GOT3 (cell line): ENCODE measurements at places on chromosomes 5 and 9.
A peak's percentile ranks its signal among the peaks of the same experiment; 100 is the strongest.

DNA sequence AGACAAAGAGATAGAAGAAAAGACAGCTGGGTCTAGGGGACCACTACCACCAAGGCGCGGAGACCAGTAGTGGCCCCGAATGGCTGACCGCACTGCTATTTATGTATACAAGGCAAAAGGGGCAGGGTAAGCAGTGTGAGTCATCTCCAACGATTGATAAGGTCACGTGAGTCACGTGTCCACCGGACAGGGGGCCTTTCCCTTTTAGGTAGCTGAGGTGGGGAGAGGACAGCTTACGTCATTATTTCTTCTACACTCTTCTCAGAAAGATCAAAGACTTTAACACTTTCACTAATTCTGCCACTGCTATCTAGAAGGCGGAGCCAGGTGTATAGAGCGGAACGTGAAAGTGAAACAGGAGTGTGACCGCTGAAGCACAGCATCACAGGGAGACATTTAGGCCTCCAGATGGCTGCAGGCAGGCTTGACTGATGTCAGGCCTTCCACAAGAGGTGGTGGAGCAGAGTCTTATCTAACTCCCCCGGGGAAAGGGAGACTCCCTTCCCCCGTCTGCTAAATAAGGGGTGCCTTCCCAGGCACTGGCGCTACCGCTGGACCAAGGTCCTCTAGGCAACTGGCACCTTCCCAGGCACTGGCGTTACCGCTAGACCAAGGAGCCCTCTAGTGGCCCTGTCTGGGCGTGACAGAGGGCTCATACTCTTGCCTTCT, 6.1 kb upstream of the PRR16 start:
- DNase-seq, result peak; percentile 72

DNA sequence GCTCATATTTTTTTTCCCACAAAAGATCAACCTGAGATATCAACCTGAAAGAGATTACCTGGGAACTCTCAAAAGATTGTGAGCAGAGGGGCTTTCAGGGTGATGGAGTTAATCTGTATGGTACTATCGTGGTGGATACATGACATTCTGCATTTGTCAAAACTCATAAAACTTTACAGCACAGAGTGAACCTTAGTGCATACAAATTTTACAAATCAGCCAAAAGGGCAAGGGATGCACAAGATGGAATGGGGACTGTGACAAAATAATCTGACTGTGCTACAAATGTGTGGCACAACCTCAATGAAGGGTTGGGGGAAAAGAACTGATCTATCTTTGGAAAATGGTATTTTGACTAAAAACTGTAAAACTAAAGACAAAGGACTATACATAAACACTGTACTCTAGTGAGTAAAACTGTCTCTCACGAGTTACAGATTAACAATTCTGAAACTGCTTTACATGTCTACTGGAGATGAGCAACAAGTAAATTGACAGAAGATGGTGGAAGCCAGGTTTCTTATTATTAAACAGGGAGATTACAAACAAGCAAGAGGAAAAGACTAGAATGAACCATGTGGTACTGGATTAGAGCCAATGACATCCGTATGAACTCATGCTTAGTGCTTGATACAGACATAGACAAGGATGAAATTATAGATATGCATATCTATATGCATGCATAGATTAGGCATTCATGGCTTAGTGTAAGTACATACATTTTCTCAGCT, 24.8 kb upstream of the RLN1 start:
- no peak for DNase-seq

- no peak for DNase-seq
These were observed 1108.6 kb downstream of the TAF11L14 start for GRCh38 chr5:18742830-18743229.

- DNase-seq, result no peak
These were observed 290.3 kb upstream of the SGCD start for GRCh38 chr5:156036640-156037039.

- DNase-seq, result no peak
These were observed 23.4 kb downstream of the RANBP17 start for GRCh38 chr5:170885256-170885655.

- no peak for DNase-seq
These were observed 115.1 kb downstream of the PALM2AKAP2 start for GRCh38 chr9:109894921-109895758.

GRCh38 chr9:36136272-36136893, at the start of gene GLIPR2:
GLIPR2 (plus strand) TSS chr9:36136733; CDS start chr9:36136779, 46 bp downstream.
- DNase-seq, result no peak

- DNase-seq, result no peak
These were observed 111.1 kb upstream of the DPYSL3 start for GRCh38 chr5:147621016-147621415.

- DNase-seq, result no peak
These were observed 339.2 kb downstream of the ADAMTS6 start for GRCh38 chr5:65142511-65143011.

- no peak for DNase-seq
These were observed 126.9 kb downstream of the PAPPA start for GRCh38 chr9:116280529-116280928.

- DNase-seq, result no peak
These were observed 499.8 kb downstream of the RASEF start for GRCh38 chr9:82563094-82563493.

- no peak for DNase-seq
These were observed 67.5 kb downstream of the MAMDC2 start for GRCh38 chr9:70111042-70111602.

DNA sequence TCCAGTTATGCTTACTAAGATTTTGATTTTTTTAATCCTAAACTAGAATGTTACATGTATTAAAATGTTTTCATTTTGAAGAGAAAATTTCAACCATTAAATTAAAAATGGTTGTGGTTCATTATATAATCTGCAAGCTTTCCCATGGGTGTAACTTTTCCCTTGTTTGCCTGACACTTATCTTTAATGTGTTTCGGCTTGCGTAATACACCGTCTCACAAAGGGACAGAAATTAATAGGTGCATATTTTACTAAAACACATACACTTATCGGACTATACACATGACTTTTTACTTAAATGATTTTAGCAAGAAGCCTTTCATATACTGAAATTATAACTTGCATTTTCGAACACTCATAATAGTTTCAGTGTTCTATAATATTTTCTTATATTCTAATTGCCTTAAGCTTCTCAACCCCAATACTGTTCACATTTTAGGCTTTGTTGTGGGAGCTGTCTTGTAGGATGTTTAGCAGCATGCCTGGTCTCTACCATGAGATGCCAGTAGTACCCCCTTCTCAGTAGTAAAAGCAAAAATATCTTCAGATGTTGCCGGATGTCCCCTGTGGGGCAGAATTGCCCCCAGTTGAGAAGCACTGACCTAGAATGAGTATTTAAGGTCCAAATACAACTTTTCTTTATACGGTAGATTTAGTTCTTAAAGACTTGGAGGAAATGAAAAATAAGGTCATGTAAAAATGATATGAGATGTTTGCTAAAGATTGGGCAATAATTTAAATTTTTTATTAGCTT, 28.6 kb downstream of the UGCG start:
- DNase-seq, result no peak
